ENCODE measurements at places on chromosomes 4 and X. TPM values are rescaled to one million over a fixed set of nuclear protein-coding genes. Genes with fewer than 3 reads are reported as not detected.

DNA sequence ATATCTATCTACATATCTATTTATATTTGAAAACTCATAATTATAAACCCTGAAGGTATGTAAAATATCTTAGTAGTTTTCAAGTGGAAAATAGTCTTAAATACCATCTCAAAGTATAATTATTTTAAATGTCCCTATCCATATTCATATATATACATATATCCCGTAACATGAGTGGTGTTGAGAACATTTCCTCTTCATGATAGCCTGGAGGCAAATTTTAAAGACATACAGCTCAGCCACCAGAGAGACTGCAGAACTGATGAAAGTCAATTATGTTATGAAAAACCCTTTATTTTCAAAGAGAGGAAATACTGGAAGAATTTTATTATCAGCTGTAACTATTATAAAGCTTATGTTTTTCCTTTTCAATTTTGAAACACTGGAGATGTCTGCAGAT is 1806.7 kb upstream of the PCDH7 start:
- DNase-seq = no peak
- no peaks in the 10 kb centered on the region for H3K27me3 ChIP-seq
- H3K4me3 ChIP-seq = no peak overlapping the region
- no peaks in the 10 kb centered on the region for H3K36me3 ChIP-seq
- no peaks in the 10 kb centered on the region for H3K4me1 ChIP-seq

- H3K27me3 ChIP-seq = no peaks in the 10 kb centered on the region
- no peak overlapping the region for H3K27ac ChIP-seq
- peaks cover 47% of the 10 kb centered on the region for H3K4me1 ChIP-seq
- no peak overlapping the region for H3K4me3 ChIP-seq
These were observed 108.0 kb downstream of the TMEM131L start for GRCh38 chr4:153573881-153574802.

DNA sequence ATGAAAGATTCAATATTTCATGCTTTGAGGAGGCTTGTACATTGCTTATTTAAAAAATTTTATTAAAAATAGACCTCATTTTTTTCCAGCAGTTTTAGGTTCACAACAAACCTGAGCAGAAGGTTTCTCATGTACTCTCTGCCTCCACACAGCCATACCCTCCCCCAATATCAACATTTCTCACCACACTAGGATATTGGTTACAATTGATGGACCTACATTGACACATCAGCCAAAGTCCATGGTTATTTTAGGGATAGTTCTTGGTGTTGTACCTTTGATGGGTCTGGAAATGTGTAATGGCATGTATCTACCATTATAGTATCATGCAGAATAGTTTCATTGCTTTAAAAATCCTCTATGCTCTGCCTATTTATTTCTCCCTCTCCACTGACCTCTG is 611.0 kb downstream of the KCTD8 start:
- H3K27ac ChIP-seq = no peak overlapping the region
- DNase-seq = no peak
- H3K4me3 ChIP-seq = no peak overlapping the region

GRCh38 chr4:83335701-83336100 is 1.1 kb upstream of the HPSE start:
- H3K27ac ChIP-seq = no peak overlapping the region
- no peak for DNase-seq
- H3K36me3 ChIP-seq = peaks cover 20% of the 10 kb centered on the region
- peak overlapping the region; percentile 84 for H3K4me3 ChIP-seq
- peaks cover 32% of the 10 kb centered on the region for H3K27me3 ChIP-seq

- no peaks in the 10 kb centered on the region for H3K27me3 ChIP-seq
- peaks cover 18% of the 10 kb centered on the region for H3K36me3 ChIP-seq
- peaks cover 25% of the 10 kb centered on the region for H3K4me1 ChIP-seq
- DNase-seq = no peak
These were observed 121.8 kb downstream of the TSPAN5 start for GRCh38 chr4:98536631-98537030.

GRCh38 chr4:119729835-119730670 is 101.4 kb upstream of the PDE5A start:
- no peak for DNase-seq
- H3K4me3 ChIP-seq = no peak overlapping the region
- no peaks in the 10 kb centered on the region for H3K4me1 ChIP-seq
- no peak overlapping the region for H3K27ac ChIP-seq
- no peaks in the 10 kb centered on the region for H3K27me3 ChIP-seq
- no peaks in the 10 kb centered on the region for H3K36me3 ChIP-seq

- no peak for DNase-seq
- H3K27me3 ChIP-seq = no peaks in the 10 kb centered on the region
- peak overlapping the region; percentile 93 for H3K27ac ChIP-seq
These were observed 3.3 kb downstream of the XPNPEP2 start for GRCh38 chrX:129741880-129742758.

- no peaks in the 10 kb centered on the region for H3K36me3 ChIP-seq
- no peaks in the 10 kb centered on the region for H3K27me3 ChIP-seq
- DNase-seq = no peak
- H3K4me3 ChIP-seq = no peak overlapping the region
These were observed 25.4 kb upstream of the GLRB start for GRCh38 chr4:157050561-157050960.

- no peak for DNase-seq
- peaks cover 4% of the 10 kb centered on the region for H3K27me3 ChIP-seq
- no peaks in the 10 kb centered on the region for H3K4me1 ChIP-seq
- H3K4me3 ChIP-seq = no peak overlapping the region
- H3K27ac ChIP-seq = no peak overlapping the region
- no peaks in the 10 kb centered on the region for H3K36me3 ChIP-seq
These were observed 138.2 kb downstream of the EMCN start for GRCh38 chr4:100379583-100380105.

DNA sequence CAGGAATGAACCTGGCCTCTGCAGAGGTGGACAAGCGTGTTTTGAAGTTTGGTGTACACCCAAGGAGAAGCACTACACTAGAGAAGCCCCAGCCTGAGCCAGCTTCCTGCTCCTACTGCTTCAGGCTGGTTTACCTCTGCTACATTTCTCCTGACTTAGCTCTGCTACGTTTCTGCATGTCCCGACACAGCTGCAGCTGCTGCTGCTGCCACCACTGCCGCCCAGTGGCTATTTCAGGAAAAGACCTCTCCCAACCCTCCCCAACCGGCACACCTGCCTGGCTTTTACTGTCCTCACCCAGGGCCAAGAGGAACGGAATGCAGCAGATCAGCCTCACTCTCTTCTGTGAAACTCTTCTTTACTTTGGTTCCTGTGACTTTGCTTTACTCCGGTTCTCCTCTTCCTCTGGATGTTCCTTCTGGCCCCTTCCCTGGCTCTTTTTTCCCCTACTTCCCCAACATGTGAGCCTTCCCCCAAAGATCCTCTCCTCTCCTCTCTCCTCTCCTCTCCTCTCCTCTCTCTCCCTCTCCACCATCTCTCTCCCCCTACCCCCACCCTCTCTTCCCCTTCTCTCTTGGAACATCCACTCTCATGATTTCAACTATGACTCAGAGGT is 3.1 kb upstream of the P2RY4 start:
- no peaks in the 10 kb centered on the region for H3K27me3 ChIP-seq
- H3K36me3 ChIP-seq = no peaks in the 10 kb centered on the region
- H3K27ac ChIP-seq = no peak overlapping the region

DNA sequence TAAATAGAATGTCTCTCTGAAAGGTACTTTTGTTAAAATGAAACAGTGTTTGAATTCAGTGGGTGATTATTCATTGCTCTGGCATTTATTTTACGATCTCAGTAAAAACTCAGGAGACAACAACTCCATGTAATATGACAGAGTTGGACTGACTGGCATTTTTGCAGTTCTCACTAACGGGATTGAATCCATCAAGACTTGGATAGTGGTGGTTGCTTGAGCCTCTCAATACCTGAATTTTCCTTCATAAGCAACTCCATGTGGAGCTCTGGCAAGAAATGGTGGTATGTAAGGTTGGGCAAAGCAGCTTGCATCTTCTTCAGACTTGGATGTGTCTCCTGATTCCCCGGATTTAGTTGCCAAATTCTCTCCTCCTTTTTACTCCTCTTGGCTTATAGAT is 72.7 kb downstream of the FRMPD4 start:
- H3K4me3 ChIP-seq = no peak overlapping the region
- no peaks in the 10 kb centered on the region for H3K4me1 ChIP-seq
- no peak overlapping the region for H3K27ac ChIP-seq
- no peaks in the 10 kb centered on the region for H3K36me3 ChIP-seq

GRCh38 chr4:94351319-94351718 is 8.7 kb upstream of the HPGDS start:
- peaks cover 27% of the 10 kb centered on the region for H3K27me3 ChIP-seq
- H3K36me3 ChIP-seq = no peaks in the 10 kb centered on the region
- H3K4me3 ChIP-seq = no peak overlapping the region
- H3K27ac ChIP-seq = no peak overlapping the region

DNA sequence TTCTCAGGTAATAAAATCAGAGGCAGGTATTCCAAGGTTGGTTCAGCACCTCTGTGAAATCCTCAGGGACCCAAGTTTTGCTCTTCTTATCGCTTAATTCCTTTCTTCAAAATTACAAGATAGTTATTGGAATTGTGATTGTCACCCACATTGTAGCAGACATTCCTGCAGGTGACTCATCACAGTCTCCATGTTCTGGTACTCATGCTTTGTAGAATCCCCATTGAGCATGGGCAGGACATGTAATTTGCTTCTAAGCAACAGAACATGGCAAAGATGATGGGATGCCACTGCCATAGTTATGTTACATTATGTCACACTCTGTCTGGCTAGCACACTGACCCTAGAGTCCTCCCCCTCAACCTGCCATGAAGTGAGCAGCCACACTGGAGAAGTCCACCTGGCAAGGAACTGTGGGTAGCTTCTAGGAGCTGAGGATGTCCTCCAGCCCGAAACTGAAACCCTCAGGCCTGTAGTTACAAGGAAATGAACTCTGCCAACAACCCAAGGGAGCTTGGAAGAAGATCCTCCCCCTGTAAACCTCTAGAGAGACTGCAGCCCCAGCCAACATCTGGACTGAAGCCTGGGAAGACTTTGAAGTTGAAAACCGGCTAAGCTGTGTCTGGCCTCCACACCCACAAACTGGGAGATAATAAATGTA is 58.3 kb upstream of the GUCY1A1 start:
- H3K27ac ChIP-seq = no peak overlapping the region
- no peak for DNase-seq
- H3K4me1 ChIP-seq = no peaks in the 10 kb centered on the region
- H3K27me3 ChIP-seq = no peaks in the 10 kb centered on the region
- no peak overlapping the region for H3K4me3 ChIP-seq
- H3K36me3 ChIP-seq = no peaks in the 10 kb centered on the region

DNA sequence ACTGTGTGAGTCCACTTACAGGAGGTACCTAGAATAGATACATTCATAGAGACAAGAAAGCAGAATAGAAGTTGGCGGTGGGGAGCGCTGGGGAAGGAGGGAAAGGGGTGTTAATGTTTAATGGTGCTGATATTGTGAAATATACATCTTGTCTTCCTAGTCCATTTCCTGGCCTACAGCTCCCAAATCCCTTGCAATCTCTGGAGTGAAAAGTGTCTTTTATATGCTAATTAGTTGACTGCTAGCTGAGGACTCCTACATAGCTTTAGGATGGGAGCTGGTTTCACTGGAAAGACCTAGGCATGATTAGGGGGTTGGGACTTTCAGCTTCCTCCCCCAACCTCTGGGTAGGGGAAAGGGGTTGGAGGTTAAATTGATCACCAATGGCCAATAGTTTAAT is 36.0 kb downstream of the FUNDC1 start:
- no peak overlapping the region for H3K4me3 ChIP-seq
- no peak overlapping the region for H3K27ac ChIP-seq
- peaks cover 6% of the 10 kb centered on the region for H3K4me1 ChIP-seq
- H3K36me3 ChIP-seq = no peaks in the 10 kb centered on the region
- no peaks in the 10 kb centered on the region for H3K27me3 ChIP-seq

- peaks cover 3% of the 10 kb centered on the region for H3K27me3 ChIP-seq
- no peaks in the 10 kb centered on the region for H3K36me3 ChIP-seq
- H3K4me3 ChIP-seq = no peak overlapping the region
- no peak overlapping the region for H3K27ac ChIP-seq
- H3K4me1 ChIP-seq = no peaks in the 10 kb centered on the region
- DNase-seq = no peak
These were observed 56.6 kb upstream of the WDR1 start for GRCh38 chr4:10173037-10173753.

DNA sequence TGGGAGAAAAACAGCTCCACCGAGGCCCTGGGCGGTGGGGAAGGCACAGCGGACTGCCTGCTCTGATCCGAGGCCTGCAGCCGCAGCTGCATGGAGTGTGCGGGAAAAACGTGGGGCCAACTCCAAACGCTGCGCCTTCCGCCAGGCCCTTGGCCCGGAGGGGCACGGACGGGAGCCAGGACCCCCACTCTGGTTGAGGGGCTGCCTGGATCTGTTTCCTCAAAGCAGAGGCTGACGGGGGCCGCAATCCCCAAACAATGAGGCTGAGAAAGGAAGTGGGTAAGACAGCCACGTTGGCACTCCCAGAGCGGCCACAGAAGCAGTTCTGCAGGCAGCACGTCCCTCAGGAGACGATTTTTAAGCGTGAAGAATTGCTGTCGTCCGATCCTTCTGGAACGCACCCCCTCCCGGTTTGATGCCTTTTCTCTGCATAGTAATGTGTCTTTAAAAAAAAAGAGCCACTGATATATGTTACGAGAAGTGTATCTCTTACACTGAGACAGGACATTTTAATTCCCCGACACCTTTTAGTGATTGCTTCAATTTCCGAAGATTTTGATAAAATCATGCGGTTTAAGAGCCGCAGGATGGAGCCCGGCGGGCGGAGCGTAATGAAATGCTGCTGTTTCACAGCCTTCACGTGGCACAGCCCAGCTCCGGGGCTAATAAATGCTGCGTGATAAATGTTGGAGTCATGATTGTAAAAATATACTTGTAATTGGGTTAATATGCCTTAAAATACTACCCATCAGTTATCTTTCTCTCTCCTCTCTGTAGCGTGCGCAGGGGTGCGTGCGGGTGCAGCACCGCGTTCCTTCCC is 85.7 kb downstream of the FAM53A start:
- no peak overlapping the region for H3K27ac ChIP-seq
- peaks cover under 1% of the 10 kb centered on the region for H3K4me1 ChIP-seq
- H3K27me3 ChIP-seq = no peaks in the 10 kb centered on the region
- DNase-seq = no peak

- H3K4me3 ChIP-seq = no peak overlapping the region
- peaks cover 13% of the 10 kb centered on the region for H3K36me3 ChIP-seq
- no peak for DNase-seq
- H3K4me1 ChIP-seq = peaks cover 21% of the 10 kb centered on the region
- no peak overlapping the region for H3K27ac ChIP-seq
These were observed 104.4 kb downstream of the ARSF start for GRCh38 chrX:3145716-3146115.

GRCh38 chr4:108772402-108772801 is 9.5 kb upstream of the ETNPPL start:
- H3K27ac ChIP-seq = no peak overlapping the region
- H3K36me3 ChIP-seq = no peaks in the 10 kb centered on the region
- H3K4me1 ChIP-seq = no peaks in the 10 kb centered on the region
- DNase-seq = no peak
- H3K4me3 ChIP-seq = no peak overlapping the region

The LDB2 gene
- total RNA-seq = not detected

The TSPAN5 gene
- total RNA-seq = 25.0 TPM

The FAAH2 gene
- total RNA-seq = 1.1 TPM

The SPANXC gene
- total RNA-seq = not detected

The F8 gene
- total RNA-seq = 15.0 TPM

The IGSF1 gene
- total RNA-seq = not detected

The WNK3 gene
- 0.21 TPM for total RNA-seq

Measured in activated CD8-positive, alpha-beta memory T cell treated with anti-CD3 and anti-CD28 coated beads, Interleukin-2, amount 10 ng/mL, durations not matched to agents 7 days and 5 days (primary cell).